Left colon (tissue), 2 donors: ENCODE measurements at places on chromosomes 2 and 18. TPM values are rescaled to one million over a fixed set of nuclear protein-coding genes. Genes with fewer than 3 reads are reported as not detected.
A peak's percentile ranks its signal among the peaks of the same experiment; 100 is the strongest.

Gene FAP
- 0.34 TPM for total RNA-seq

Gene ODC1
- total RNA-seq = 44.6 TPM

- no peak for DNase-seq
These were observed 50.5 kb upstream of the GORASP2 start for GRCh38 chr2:170878505-170878904.

- DNase-seq = peak; percentile 44
These were observed 837 bp upstream of the ACSL3 start for GRCh38 chr2:222859786-222860612.
